ENCODE measurements at places on chromosomes 7 and 10.
A peak's percentile ranks its signal among the peaks of the same experiment; 100 is the strongest.

DNA sequence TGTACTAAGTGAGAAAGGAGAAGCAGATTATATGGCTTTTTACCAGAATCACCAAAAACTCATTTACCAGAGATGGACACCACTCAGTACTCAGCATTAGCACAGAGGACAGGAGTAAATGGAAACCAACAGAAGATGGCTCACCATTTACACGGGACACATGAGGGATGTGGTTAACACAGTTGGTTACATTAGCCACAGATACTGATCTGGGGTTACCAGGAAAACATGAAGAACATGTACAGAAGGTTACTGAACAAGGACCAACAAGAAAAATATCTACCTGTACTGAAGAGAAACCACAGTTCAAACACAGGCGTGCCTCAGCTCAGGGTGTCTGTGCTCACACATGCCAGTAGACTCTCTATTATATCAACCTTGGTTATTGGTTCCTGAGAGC lies 1285.8 kb upstream of the SORCS1 start:
- DNase-seq = no peak

GRCh38 chr7:73623798-73624668 lies at the start of gene MLXIPL:
MLXIPL (minus strand) TSS chr7:73624522; CDS start chr7:73624492, 30 bp downstream.
- DNase-seq = peak; percentile 46

GRCh38 chr7:138979226-138979979 lies 1.8 kb downstream of the KIAA1549 start:
- DNase-seq = no peak

GRCh38 chr10:114420811-114421485 lies 16.6 kb upstream of the AFAP1L2 start:
- DNase-seq = no peak

DNA sequence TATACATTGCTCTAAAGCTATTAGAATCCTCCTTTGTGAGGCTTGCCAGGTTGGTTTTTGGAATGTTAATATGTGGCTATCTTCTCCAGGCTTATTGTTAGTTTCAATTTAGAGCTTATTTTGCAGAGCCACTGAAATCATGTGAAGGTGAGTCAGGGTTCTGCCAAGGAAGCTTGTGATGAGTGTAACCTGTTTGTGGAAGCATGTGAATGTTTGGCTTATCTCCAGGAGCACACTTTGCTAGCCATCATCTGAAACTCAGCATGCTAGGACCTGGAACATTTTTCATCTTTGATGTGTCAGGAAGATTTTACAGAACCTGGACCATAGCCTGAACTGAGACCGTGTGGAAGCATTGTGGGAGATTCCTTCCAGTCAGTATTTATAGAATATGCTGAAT lies 197.3 kb downstream of the PPP1R9A start:
- DNase-seq = no peak

DNA sequence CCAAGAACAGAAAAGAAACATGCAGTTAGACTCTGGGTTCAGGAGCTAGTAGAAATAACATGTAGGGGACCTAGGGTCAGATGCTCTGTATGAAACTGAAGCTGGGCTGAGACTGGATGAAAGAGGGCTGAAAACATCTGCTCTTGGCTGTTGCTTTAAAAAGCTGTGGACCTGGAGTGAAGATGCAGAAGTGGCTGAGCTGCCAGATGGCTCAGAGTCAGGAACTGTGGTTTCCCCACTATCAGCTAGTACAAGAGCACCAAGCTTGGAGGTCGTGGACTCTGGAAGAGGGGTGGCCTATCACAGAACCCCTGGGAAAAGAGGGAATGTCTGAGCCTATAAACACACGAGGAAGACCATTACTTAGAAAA lies 5.9 kb downstream of the ADK start:
- no peak for DNase-seq

- DNase-seq = no peak
Observed at GRCh38 chr10:79319115-79319771, 28.0 kb upstream of the PPIF start.

DNA sequence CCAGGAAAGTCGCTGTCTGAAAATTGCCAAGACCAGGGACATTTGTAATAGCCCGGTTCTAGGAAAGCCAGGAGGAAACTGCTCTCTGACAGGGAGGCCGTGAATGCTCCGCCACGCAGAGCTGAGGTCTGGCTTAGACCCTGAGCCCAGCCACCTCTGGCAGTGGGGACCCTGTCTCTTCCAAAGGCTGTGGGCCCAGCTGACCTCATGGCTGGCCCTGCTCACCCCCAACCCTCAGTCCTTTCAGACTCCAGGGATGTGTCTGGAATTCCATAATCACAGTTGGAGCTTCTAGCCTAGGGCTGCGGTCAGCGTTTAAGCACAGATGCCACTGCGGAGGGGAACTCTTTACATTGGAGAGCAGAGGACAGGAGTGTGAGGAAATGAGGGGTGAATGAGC lies 6.6 kb upstream of the VIPR2 start:
- DNase-seq = no peak

- DNase-seq = no peak
Observed at GRCh38 chr10:34292675-34293074, 522.4 kb downstream of the PARD3 start.
